IPS-NIHi11 (cell line): ENCODE measurements at places on chromosomes 2 and 18.
A peak's percentile ranks its signal among the peaks of the same experiment; 100 is the strongest.

GRCh38 chr2:132475615-132476014 lies 59.0 kb downstream of the GPR39 start:
- DNase-seq = no peak

GRCh38 chr18:59518705-59519104 lies 159.6 kb upstream of the LMAN1 start:
- DNase-seq = no peak

GRCh38 chr2:12817870-12818269 lies 101.1 kb downstream of the TRIB2 start:
- no peak for DNase-seq

- no peak for DNase-seq
Measured at GRCh38 chr2:2942225-2942624, 435.4 kb downstream of the EIPR1 start.

DNA sequence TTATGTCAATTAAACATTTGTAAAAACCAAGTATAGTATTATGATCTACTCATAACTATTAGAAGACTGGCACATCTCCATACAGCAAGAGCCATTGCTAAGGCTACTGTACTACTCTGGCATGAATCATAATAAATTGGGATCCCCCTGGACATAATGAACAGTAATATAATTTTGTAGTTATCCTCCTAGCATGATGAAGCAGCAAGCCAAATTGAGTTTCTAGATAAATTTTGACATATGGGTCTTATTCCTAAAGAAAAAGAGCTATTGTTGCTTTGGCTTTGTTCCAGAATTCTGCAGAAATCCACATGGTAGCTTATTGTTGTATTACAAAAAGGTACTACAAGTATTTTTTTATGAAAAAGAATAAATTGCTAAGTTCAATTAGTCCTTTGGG lies 204.3 kb downstream of the CAMKMT start:
- no peak for DNase-seq

- DNase-seq = no peak
Measured at GRCh38 chr2:230891509-230891908, 26.8 kb downstream of the ITM2C start.

DNA sequence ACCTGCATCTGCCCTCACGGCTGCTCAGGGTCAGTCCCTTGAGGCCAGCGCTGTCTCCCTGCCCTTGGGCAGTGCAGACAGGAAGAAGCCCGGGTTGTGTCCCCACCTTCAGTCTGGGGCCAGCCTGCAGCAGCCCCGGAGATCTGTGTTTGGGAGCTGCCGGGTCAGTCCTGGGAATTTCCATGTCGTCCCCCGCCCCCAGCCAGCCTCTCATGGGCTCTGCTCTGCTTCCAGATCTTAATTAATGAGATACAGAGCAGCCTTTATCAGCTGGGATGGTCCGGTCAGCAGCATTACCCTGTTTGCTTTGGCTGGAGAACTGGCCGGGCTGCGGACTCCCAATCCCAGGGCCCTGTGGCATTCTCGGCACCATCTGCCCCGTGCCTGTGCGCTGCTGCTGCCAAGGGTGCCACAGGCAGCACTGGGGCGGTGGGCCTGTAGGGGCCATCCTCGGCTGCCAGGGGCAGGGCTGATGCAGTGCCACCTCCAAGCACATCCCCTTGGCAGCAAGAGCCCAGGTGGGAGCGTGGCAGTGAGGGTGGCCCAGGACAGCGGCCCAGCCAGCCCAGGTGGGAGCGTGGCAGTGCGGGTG lies 2.4 kb downstream of the BOK start:
- no peak for DNase-seq

DNA sequence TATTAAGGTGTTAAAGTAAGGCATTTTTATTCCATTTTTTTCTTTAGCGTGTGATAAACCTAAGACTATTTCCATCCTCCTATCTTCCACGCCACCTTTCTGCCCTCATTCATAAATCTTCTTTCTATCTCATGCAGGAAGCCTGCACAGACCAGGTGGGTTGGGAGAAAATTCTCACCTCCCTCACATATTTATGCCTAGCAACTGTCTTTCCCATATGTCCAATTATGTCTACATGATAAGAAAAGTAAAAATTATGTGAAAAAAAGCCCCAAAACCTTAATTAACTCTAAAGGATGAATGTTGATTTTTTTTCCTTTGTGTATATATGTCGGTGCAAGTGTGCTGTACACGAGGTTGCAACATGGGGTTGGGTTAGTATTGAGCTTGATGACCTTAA lies 225.6 kb upstream of the GCFC2 start:
- DNase-seq = no peak

GRCh38 chr2:154189953-154190352 lies 318.2 kb downstream of the GALNT13 start:
- peak; percentile 12 for DNase-seq

DNA sequence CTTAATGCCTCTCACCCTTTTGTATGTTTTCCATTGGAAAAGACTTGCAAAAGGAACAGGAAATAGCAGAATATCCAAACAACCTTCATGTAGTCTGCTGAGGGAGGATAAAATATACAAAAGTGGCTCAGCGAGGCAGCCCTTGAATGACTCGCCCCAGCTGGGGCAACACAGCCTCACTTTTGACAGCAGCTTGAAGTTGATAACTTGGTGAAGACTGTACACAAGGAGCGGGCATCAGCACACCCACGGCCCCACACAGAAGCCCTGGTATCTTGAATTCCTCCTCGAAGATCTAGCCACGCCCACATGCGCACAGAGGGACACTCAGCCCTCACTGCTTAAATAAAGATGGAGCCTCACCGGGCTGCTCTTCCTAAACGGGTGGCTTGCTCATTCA lies 161.0 kb downstream of the IRS1 start:
- DNase-seq = no peak

DNA sequence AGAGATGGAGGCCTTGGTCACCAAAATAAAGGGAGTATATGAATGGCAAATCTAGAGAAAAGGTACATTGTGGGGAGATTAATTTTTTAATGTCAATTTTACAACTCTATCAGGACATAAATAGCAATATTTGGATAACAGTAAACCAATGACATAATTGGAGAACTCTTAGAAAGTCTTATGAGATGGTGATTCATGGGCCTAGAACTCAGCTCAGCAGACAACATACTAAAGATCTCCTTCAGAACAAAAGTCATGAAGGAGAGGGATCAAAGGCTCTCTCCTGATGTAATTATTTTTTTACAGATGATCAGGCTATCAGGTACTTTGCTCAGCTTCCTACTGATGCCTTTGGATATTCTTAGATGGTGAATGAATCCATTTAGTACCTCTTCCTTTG lies 90.0 kb downstream of the CRACDL start:
- no peak for DNase-seq

DNA sequence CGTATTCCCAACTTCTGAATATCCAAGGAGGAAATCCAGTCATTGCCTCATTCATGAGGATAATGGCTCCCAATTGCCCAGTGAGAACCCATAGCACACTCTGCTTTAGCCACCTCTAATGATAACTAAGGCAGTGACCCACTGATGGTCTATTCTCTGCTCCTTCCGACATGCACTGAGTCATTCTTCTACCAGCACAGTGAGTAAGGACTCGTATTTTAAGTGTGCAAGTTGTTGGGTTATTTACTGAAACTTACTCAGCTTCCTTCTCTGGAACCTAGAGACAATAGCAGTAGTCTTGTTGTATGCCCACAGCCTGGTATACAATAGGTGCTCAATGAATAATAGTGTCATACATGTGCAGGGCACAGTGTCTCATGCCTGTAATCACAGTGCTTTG lies 81.1 kb upstream of the ZNF397 start:
- DNase-seq = no peak

GRCh38 chr18:3753106-3753505 lies 303.1 kb downstream of the TGIF1 start:
- DNase-seq = no peak

DNA sequence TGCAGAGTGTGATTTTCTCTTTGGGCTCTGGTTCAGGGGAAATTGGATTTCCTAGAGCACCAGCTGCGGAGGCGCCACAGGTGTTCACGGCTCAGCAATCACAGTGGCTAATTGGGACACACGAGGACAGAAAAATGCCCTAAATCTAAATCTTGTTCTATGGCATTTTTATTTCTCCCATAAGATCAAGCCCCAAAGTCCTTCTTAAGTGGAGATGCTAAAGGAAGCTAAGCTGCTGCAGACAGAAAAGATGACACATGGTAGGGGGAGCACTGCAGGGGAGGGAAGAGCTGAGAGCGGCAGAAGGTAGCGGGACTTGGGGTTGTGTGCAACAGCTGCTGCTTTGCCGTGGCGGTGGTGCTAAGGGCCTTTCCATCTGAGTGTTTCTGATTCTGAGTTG lies 280.6 kb downstream of the MYT1L start:
- no peak for DNase-seq

- DNase-seq = no peak
Measured at GRCh38 chr18:39347701-39348100, 1782.1 kb upstream of the CELF4 start.

DNA sequence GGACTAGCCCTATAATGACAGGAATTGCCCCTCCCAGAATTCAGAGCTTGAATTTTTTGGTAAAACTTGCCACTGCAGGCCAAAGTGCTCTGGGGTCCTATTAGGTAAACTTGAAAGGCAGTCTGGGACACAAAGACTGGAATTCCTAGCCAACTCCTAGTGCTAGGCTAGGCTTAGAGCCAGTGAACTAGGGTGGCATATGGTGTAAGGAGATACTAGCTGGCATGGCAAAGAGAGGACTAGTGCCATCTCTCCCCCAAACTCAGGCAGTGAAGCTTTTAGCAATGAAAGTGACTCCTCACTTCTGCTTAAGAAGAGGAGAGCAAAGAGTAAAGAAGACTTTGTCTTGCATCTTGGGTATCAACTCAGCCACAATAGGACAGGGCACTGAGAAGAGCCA lies 410.5 kb upstream of the CNTNAP5 start:
- no peak for DNase-seq

- peak; percentile 95 for DNase-seq
Measured at GRCh38 chr18:24426398-24427294, at the start of gene IMPACT. TSS of gene IMPACT (plus strand) at chr18:24426670. CDS start at chr18:24426757, 87 bp downstream.

- DNase-seq = peak; percentile 42
Measured at GRCh38 chr2:226483745-226484619, 315.6 kb downstream of the IRS1 start.

DNA sequence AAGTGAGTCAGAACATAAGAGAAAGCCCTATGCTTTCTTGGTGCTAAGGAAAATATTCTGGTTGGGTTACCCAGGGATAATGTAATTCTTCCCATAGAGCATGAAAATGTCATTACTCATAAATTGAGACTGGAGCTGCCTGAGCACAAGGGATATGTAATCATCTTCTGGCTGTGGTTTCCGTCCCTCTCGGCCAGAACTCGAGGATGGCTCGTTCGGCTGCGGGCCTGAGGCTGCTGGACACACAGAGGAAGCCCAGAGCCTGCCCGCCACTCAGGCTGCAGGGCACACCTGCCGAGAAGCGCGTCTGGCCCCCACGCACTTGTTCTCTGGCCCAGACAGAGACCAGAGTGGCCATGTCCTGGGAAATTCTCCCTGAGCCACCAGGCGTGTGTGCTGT lies 104.9 kb downstream of the ASAP2 start:
- DNase-seq = no peak

GRCh38 chr18:76518123-76518859 lies 23.2 kb upstream of the ZNF516 start:
- peak; percentile 54 for DNase-seq

DNA sequence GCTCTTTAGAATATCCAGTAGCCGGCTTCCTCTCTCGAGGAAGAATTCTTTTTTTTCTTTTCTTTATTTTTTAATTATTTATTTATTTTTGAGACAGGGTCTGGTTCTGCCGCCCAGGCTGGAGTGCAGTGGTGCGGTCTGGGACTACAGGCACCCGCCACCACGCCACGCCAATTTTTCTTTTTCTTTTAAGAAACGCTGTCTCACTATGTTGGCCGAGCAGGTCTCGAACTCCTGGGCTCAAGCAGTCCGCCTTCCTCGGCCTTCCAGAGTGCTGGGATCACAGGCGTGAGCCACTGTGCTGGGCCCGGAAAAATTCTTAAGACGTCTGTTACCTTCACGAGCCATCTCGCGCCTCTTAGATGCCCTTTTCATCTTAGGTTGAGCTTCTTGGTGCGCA lies 931 bp upstream of the TMEM131 start:
- no peak for DNase-seq

GRCh38 chr2:136206613-136207012 lies 88.7 kb upstream of the CXCR4 start:
- no peak for DNase-seq

DNA sequence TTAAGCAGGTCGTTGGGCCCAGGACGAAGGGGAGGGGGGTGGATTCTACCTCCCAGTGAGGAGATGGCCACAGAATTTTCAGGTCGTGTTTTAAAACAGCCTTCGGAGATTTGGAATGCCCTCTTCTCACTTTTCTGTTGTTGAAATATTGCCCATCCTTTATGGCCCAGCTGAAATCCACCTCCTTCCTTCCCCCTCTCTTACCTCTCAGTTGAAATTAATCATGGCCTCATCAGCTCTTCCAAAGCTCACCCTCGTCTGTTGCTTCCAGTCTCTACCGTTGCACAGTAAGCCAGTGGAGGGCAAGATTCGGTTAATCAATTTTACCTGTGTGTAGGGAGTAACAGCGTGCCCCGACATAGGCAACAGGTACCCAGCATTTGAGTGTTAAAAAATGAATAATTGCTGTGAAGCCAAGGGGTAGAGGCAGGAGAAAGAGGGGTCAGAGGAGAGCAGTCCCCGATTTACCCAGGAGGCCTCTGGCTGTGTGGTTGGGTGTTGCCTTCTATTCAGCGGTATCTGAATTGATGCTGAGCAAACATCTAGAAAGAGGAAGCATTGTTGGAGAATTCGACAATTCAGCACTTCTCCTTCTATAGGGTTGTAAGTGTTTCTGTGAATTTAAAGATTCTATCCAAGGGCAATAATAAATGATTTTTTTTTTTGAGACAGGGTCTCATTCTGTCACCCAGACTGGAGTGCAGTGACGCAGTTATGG lies 8.6 kb upstream of the PDIA6 start:
- no peak for DNase-seq

- peak; percentile 29 for DNase-seq
Measured at GRCh38 chr2:54722641-54723040, 821 bp upstream of the EML6 start.

DNA sequence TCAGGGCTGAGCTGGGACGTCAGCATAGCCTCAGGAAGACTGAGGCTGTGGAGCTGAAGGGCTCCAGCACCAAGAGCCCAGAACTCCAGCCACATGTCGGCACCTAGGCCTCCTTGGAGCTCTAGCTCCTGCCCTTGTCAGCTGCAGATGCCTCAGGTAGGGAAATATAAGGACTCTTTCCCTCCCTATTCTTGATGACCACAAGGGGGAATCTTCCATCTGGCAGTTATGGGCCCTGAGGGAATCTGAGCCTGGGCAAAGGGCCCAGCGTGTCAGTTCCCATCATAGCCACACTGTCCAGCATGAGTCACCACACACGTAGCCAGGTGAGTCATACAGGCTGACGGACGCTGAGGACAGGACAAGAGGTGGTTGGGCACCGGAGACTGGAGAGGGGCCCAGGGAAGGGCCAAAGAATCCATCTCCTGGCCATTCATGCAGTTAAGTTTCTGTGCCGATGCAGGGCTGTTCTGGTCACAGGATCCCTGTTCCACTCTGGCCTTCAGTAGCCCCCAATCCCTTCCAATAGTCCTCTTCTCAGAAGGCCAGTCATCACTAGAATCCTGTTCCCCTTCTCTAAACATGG lies 1.8 kb downstream of the MPV17 start:
- DNase-seq = peak; percentile 71
